Inflammatory macrophage (primary cell): ENCODE measurements at places on chromosomes 16 and 17.

DNA sequence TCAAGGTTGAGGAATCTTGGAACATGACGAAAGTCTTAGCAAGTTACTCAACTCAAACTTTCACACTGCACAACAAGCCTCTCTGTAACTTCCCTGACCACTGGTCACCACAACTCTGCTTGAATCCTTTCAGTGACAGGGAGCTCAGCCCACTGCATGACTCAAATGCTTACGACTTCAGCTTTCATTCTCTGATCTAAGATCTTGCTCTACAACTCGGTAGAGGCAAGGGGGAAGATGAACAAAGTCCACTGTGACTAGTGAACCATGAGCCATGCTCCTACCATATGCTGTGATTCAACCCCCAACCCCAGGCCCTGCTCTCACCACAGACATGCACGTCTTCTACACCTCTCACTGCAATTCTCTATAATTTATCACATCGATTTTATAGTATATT lies 160.9 kb downstream of the SLC39A11 start:
- peak; percentile 49 for DNase-seq

DNA sequence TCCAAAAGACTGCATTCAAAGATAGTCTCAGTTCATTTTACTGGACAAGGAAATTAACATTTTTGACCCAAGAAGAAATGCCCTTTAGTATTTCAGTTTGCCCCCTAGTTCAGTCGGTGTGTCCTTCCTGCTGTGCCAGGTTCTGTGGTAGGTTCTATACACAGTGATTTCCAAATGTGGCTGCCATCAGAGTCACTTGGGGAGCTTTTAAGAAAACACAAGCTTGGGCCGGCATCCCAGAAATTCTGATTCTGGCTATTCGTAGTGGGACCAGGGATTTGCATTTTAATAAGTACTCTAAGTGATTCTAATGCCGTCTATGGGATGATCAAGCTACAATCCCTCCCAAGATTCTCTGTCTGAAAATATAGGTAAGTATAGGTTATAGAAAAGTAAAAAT lies 10.2 kb downstream of the RSPRY1 start:
- no peak for DNase-seq

- no peak for DNase-seq
These were observed 43.9 kb downstream of the FBXL20 start for GRCh38 chr17:39357488-39357887.

- no peak for DNase-seq
These were observed 36.0 kb upstream of the RBFOX3 start for GRCh38 chr17:79646721-79647455.

DNA sequence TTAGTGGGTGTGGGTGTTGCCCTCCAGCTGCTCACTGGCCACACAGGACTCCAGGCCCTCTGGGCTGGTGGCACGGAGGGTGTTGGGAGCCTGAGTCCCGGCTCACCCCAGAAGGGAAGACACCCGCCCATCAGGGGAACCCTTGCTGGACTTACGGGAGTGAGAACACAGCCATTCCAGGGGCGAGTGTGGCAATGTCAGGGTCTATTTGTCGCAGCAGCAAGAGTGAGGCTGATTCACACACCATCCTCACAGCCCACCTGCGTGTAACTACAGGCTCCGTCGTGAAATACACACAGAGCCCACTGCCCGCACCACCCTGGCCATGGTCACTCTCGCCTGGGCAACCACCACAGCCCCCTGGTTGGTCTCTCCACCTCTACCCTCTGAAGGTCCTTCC lies 17.8 kb upstream of the AATK start:
- DNase-seq = no peak

DNA sequence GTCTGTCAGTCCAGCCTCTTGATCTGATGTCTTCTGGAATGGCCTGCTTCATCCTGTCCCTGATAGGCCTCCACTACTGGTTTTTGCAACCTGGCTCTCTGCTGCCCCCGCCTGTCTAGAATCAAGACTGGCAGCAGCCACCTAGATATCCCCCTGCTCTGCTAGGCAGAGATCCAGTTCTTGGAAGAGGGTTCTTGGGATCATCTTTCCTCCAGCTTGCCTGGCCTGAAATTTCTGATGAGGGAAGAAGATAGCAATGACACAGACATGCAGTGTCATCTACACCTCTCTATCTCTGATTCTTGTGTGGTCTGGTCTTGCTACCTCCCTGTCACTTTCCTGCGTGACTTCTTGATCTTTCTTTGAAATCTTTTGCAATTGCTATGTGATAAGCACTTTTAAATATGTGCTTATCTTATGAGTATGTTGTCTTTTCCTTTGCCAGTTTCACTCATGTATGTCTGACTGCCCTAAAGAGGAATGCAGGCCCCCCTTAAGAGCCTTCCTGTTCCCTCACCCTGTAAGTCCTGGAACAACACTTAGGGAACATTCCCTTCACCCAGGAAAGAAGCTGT lies 20.3 kb upstream of the NFATC3 start:
- peak; percentile 77 for DNase-seq

GRCh38 chr17:57068222-57068658 lies 16.8 kb upstream of the AKAP1 start:
- peak; percentile 35 for DNase-seq

DNA sequence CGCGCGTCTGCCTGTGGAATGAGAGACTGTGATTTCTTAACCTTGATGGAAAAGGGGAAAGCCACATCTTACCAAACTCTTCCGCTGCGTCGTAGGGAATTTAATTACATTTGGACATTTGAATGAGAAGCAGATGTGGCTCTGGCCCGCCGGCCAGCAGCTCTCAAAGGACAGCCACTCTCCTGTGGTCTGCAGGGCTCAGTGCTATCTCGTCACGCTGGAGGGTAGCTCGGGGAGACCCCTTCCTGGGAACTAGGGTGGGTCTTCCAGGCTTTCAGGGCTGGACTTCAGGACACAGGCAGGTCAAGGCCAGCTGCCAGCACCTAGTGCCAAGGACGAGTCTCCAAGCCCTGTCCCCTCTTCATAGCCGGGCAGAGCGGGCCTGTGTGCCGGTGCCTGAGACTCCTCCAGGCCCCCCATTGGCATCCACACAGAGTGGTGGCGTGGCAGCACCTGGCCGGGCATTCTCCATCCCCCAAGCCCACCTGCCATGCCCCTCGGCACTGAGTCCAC lies 15.9 kb upstream of the TBX2 start:
- no peak for DNase-seq

DNA sequence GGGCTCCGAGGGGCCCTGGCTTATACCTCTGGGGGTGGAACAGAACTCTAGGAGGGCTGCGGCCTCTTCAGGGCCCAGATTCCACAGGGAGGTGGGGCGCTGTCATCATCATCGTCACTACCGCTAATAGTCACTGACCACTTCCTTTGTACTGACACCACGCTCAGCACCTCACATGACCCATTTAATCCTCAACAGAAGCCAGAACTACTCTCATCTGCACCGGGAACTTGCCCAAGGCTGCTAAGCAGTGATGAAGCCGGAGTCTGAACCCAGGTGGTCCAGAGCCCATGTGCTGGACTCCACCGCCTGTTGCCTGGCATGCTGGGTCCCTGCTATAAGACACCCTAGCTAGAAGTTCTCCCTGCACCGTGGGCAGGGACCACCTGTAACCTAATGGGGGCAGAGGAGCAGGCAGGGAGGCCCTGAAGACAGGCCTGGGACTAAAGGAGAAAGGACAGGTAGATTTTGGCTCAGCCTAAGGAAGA lies 12.0 kb downstream of the UNC13D start:
- peak; percentile 91 for DNase-seq

- DNase-seq = peak; percentile 47
These were observed 215.7 kb upstream of the CIBAR2 start for GRCh38 chr16:85327731-85328675.

GRCh38 chr16:14131774-14132695 lies 60.9 kb downstream of the MRTFB start:
- no peak for DNase-seq

DNA sequence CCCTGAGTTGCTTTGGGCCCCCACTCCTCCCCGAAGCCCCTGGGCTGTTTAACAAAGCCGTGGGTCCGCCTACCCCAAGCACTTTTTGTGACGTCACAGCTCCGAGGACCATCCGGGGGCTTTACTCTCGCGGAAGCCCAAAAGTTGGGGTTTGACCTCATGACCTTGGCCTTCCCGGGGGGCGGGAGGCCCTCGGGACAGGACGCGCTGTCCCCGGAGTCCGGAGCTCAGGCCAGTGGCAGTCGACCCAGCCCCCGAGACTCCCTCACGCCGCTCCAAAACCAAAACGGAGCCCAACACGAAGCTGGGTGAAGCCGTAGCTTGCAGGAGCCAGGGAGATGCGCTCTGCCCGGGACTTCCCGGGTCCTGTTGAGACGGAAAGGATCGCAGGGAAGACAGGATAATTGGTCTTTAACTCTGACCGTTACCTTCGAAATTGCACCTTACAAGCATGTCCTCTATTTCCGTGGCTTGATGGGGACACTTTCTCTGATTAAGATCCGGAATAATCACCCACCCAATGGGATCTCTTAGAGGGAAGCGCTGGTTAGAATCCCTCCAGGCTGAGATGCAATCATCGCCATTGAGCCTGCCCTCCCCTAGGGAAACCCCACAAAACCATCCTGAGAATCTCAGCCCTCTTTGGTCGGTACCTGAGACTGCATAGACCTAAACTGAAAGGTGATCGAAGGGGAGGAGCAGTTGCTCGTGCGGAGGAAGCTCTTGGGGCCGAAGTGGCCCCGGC lies 4.9 kb upstream of the SOX9 start:
- no peak for DNase-seq

- peak; percentile 68 for DNase-seq
These were observed 2.5 kb downstream of the ITGAD start for GRCh38 chr16:31395647-31396046.

DNA sequence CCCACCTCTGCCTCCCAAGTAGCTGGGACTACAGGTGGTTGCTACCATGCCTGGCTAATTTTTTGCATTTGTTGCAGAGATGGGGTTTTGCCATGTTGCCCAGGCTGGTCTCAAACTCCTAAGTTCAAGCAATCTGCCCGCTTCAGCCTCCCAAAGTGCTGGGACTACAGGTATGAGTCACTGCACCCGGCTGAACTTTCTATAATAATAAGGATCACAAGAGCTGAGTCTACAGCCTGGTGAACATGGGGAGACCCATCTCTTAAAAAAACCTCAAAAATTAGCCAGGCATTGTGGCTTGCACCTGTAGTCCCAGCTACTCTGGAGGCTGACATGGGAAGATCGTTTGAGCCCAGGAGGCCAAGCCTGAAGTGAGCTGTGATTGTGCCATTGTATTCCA lies 53.5 kb downstream of the WDR59 start:
- no peak for DNase-seq

GRCh38 chr16:3171181-3171854 lies 16.7 kb upstream of the OR1F1 start:
- DNase-seq = no peak

- no peak for DNase-seq
These were observed 52.8 kb upstream of the C17orf78 start for GRCh38 chr17:37322826-37323561.

DNA sequence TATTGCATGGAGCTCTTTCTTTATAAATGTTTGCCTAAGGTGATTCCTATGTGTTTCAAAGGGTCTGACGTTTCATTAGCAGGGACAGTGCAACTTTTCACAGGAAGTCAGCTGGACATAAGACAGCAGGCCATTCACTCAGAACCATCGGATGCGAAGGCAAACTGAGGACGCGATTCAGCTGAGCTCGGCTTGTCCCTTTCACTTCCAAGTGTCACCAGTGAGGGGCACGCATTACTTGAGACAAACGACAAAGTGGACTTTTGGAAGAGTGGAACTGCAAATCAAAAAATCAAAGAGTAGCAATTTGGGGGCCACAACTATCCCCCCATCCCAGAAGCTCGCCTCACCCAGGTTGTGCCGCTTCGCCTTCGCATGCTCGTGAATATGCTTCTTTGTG lies 14.6 kb downstream of the USP22 start:
- DNase-seq = no peak

GRCh38 chr16:86411897-86412296 lies 98.4 kb upstream of the FOXF1 start:
- no peak for DNase-seq
